ENCODE measurements at places on chromosomes 6 and 20.

GRCh38 chr6:127178746-127179145 is 60.3 kb downstream of the RSPO3 start:
- no peak for DNase-seq

DNA sequence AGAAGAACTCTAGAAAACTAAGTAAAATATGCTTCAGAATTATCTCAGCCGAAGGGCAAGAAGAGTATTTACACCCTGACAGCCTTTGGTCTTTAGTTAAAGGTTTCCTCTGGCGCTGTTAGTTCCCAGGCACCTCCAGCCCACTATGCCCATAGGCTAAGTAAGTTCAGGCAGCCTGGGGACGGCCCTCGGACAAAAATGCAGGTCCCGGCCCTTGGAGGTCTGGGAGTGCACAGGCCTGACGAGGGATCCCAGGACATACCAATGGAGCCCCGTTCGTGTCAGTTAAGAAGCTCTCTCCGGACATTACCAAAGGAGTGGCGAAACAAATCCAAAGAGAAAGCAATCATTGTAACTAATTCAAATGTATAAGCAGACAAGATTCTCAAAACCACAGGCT is 311.8 kb downstream of the CD83 start:
- no peak for DNase-seq

DNA sequence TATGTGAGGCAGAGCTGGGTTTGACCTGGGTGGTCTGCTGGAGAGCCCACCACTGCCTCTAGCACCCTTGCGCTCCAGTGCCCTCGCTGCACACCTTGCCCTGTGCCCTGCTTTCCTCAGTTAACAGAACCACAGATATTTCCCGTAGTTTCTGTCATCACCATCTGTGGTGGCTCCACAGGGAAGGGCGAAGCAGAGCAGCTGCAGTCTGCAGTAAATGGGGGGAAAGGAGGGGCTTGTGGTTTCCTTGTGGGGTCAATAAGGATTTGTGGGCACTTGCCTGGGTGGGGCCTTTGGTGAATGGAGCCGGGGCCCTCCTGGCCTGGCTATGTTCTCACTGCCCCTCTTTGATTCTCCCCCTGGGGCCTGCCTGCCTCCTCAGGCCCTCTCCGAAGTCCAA is 21.2 kb upstream of the CCDC167 start:
- DNase-seq = no peak

GRCh38 chr6:110357298-110357663 is 868 bp downstream of the METTL24 start:
- no peak for DNase-seq

DNA sequence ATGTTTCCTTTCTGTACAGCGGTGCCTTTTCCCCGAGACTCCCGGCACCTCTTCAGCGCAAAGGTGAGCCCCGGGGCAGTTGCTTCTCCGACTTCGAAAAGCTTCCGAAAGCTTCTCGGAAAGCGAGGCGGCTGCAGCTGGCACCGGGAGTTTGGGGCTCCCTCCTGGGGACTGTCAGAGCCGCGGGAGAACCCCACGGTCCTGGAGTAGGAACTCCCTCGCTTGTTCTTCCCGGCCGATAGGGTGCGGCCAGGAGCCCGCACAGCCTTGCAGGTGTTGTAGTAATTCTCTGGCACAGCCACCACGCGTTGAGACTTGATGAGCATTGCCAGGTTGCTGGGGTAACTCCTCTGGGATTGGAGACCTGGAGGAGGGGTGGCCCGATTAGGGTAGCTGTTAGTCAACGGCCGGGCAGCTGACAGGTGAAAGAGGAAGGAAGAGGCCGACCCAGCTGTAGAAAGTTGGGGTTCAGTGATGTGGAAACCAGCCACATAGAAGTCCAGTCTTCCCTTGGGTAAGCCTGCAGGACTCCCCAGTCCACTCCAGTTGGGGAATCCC is 721 bp downstream of the KDM1B start:
- no peak for DNase-seq

DNA sequence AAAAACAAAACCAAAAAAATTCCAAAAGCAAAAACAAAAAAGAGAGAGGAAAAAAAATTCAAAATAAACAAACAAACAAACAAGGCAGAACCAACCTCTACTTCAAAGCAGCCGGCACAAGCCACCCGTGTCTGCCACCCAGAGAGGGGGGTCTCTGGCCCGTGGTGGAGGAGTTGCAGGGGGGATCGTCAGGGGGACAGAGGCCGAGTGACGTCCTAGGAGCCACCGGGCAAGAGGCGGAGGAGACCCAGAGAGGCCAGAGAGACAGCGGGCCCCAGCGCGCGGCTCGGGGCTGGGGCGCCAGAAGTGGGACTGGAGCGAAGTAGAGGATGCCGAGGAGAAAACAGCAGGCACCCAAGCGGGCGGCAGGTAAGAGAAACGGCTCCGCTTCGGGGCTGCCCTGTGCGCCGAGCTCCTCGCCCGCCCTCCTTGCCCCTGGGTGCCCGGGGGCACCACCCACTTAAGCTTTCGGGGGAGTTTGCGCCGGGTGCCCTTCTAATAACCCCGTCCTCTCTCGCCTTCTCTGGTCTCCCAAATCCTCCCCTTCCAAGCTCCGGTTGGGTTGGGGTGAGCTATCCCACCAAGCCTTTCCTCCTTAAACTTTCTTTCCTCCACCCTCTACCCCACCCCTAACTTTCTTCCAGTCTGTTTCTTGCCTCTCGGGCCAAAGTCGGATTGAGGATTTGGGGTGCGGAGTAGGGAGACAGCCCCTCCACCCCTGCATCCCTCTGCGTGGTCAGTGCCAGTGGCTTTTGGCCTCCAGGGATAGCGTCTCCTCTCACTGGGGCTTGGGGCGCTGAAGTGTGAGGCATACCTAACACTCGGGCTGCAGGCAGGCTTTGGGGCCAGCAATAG is 1.0 kb downstream of the TSHZ2 start:
- no peak for DNase-seq

DNA sequence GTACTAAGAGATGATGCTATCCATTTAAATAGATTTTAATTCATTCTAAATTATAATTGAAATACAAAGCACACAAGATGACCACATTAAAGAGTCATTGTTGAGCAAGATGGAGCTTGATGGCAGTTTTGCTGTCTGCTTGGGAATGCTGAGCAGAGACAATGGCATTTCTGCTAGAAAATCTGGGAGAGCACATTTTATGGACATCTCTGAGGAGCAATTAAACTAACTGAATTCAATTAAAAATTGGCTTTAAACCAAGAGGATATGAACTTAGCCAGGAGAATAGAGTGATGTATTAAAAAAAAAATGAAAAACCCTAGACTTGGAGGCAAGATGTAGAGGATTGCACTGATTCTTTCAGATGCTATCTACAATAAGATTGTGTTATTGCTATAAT is 19.1 kb upstream of the ADGRB3 start:
- DNase-seq = no peak

DNA sequence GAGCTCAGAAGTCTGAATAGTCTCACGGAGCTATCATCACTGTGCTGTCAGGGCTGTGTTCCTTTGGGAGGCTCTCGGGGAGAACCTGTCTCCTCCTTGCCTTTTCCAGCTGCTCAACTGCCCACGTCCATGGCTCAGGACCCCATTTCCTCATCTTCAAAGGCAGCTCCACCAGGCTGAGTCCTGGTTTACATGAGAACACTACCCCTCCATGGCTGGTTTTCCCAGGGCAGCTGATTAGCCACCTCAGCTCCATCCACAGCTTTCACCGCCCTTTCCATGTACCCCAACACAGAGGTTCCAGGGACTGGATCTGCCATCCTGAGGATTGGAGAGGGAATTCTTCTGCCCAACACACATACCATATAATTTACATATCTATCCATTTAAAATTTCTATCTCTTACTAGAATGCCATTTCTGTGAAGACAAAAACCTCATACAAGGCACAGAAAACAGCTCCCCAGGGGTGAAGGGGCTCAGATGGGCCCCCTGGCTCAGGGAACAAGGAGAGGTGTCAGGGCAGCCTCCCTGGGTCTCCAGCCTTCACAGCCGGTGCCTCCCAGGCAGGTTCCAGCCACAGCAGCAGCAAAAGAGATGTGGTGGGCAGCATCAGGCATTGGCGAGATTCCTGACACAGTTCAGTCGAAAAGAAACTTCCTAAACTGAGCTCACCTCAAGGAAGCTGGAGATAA is 2.2 kb upstream of the RAET1E start:
- no peak for DNase-seq

GRCh38 chr6:125099211-125100073 is 54.1 kb upstream of the TPD52L1 start:
- DNase-seq = peak; percentile 54

DNA sequence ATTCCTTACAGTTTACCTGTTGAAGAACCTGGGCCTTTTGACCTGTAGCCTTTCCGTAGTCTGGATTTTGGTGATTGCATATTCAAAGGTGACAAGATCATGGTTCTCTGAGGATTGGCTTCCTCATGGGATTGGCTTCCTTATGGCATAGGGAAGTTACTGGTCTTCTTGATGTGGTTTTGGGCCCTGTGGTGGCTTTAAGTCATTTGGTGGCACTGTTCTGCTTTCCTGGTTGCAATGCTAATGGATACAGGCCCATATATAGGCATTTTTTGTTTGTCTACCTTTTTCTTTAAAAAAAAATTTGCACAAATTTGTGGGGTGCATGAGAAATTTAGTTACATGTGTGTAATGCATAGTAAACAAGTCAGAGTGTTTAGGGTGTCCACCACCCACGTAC is 185.7 kb downstream of the CDKAL1 start:
- DNase-seq = no peak

GRCh38 chr20:47295129-47295813 is 61.2 kb downstream of the ZMYND8 start:
- no peak for DNase-seq

GRCh38 chr6:116017546-116018295 is 43.0 kb downstream of the FRK start:
- no peak for DNase-seq

DNA sequence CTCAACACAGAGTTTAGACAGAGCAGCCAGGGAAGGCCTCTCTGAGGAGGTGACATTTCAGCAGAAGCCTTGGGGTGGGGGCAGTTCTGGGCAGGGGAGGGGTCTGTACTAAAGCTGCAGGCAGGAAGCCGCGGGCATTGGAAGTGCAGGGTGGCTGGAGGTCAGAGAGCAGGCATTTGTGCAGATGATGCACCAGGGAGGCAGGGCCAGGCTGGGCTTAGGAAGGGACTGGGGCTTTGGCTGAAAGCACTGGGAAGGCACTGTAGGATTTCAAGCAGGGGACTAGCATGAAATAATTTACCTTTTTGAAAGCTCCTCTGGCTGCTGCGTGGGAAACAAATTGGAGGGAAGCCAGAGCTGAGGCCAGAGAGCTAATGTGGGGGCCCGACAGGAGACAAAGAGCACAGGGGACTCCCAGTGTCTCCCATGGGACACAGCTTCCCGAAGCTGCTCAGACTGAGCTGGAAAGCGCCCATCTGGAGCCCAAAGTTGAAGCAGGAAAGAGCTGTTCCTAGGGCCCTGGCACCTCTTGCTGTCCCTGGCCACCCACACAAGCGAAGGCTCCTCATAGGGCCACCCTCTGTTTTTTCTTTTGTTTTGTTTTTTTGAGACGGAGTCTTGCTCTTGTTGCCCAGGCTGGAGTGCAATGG is 19.3 kb downstream of the ADA start:
- no peak for DNase-seq

DNA sequence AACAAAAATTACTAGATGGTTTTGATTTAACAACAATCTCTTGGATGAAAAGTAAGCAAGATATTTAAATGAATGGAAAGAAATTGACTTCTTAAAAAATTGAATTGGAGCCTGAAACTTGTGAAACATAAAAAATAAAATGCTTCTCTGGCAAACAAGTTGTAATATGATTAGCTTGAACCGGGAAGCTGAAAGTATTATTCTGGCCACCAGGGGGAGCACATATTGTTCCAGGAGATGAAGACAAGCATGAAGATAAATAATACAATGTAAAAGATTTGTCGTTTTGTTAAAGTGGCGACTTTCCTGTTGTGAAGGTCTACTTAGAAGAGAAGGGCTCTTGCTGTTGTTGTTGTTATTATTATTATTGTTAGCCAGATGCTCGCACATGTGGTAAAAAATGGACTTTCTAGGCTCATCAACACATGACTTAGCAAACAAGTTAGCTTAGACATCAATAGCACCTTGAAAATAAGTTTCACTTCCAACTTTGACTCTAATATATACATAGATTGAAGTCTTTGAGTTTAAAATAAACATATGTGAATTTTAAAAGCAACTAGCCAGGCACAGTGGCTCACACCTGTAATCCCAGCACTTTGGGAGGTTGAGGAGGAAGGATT is 14.2 kb downstream of the PAX1 start:
- peak; percentile 79 for DNase-seq

GRCh38 chr6:24666097-24666640 is 530 bp downstream of the TDP2 start:
- DNase-seq = peak; percentile 21

GRCh38 chr6:73030257-73030656 is 195.0 kb downstream of the KHDC1L start:
- DNase-seq = no peak

GRCh38 chr6:44642870-44643522 is 255.5 kb downstream of the CDC5L start:
- DNase-seq = no peak

- no peak for DNase-seq
Observed at GRCh38 chr6:38080360-38080759, 260.8 kb downstream of the ZFAND3 start.

DNA sequence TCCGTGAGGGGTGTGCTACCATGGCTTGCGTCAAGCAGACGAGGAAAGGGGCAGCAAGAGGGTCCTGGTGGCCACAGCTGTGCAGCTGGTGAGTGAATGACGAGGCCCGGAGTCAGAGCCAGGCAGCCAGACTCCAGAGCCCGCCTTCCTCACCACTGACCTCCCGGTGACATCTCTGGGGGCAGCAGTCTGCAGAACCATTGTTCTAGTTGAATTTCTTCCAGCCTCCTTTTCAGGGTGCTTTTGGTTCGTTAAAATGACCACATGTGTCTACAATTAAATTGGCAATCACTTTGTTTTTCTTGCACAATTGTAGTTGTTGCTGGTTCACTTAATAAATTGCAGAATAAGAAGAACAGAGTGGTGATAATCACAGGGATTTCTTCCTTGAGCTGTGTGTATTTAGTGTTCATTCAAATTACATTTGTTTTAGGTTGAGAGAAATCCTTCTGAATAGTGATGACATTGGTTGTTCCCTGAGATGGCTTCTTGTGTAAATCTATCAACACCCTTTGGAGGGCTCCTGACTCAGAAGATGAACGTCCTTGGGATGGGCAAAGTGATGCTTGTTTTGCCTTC is 96.4 kb downstream of the TULP4 start:
- DNase-seq = no peak

- no peak for DNase-seq
Observed at GRCh38 chr6:159279790-159280277, 110.6 kb downstream of the FNDC1 start.

GRCh38 chr6:150298030-150298380 is 70.8 kb upstream of the IYD start:
- DNase-seq = no peak

GRCh38 chr6:96391776-96392360 is 129.7 kb upstream of the UFL1 start:
- DNase-seq = peak; percentile 47

GRCh38 chr6:110285306-110286060 is 72.7 kb downstream of the METTL24 start:
- DNase-seq = no peak

GRCh38 chr20:57999465-58000111 is 228.9 kb downstream of the ANKRD60 start:
- no peak for DNase-seq

GRCh38 chr6:145548933-145549648 is 186.2 kb downstream of the EPM2A start:
- DNase-seq = no peak

- no peak for DNase-seq
Observed at GRCh38 chr6:145086197-145086596, 649.1 kb downstream of the EPM2A start.

- no peak for DNase-seq
Observed at GRCh38 chr6:111763381-111763780, 109.9 kb downstream of the FYN start.

- DNase-seq = no peak
Observed at GRCh38 chr20:33518071-33518470, 28.2 kb downstream of the CBFA2T2 start.
